Left lung (tissue), 14 donors: ENCODE measurements at places on chromosomes 16 and 17. TPM values are rescaled to one million over a fixed set of nuclear protein-coding genes. Genes with fewer than 3 reads are reported as not detected.

FOXL1 gene
- 6.8 TPM for polyA plus RNA-seq

CBLN1 gene
- 0.18 TPM for polyA plus RNA-seq

PHLPP2 gene
- 6.9 TPM for polyA plus RNA-seq

PRAC2 gene
- not detected for polyA plus RNA-seq

GABARAP gene
- polyA plus RNA-seq: 526 TPM

KRT17 gene
- 4.1 TPM for polyA plus RNA-seq

UNC13D gene
- 49.5 TPM for polyA plus RNA-seq

ZP2 gene
- 6.4 TPM for polyA plus RNA-seq

C1QTNF1 gene
- polyA plus RNA-seq: 2.3 TPM

TBC1D24 gene
- 17.5 TPM for polyA plus RNA-seq

KRT14 gene
- 1.1 TPM for polyA plus RNA-seq

APOBR gene
- polyA plus RNA-seq: 1.7 TPM

ST6GALNAC1 gene
- 4.0 TPM for polyA plus RNA-seq

TXNL4B gene
- polyA plus RNA-seq: 19.9 TPM

TEX14 gene
- 1.6 TPM for polyA plus RNA-seq

ZNF423 gene
- polyA plus RNA-seq: 30.5 TPM

C17orf75 gene
- polyA plus RNA-seq: 35.6 TPM

ACSF2 gene
- 106 TPM for polyA plus RNA-seq

RGS11 gene
- polyA plus RNA-seq: 1.8 TPM

BICDL2 gene
- polyA plus RNA-seq: 2.7 TPM

MAP3K14 gene
- 7.9 TPM for polyA plus RNA-seq

ZMYND15 gene
- 0.51 TPM for polyA plus RNA-seq

FAM222B gene
- 21.0 TPM for polyA plus RNA-seq

CFAP97D1 gene
- 0.09 TPM for polyA plus RNA-seq

PRSS27 gene
- 1.9 TPM for polyA plus RNA-seq

NDRG4 gene
- polyA plus RNA-seq: 10.0 TPM

SEPTIN12 gene
- polyA plus RNA-seq: 14.6 TPM

DNAH3 gene
- polyA plus RNA-seq: 1.1 TPM

CLDN7 gene
- 36.6 TPM for polyA plus RNA-seq

CCDC200 gene
- 20.2 TPM for polyA plus RNA-seq

YBX2 gene
- 1.4 TPM for polyA plus RNA-seq

MT1H gene
- not detected for polyA plus RNA-seq

NHLRC4 gene
- polyA plus RNA-seq: 2.2 TPM

CPNE7 gene
- polyA plus RNA-seq: not detected

SLX1A gene
- 20.6 TPM for polyA plus RNA-seq

KRT40 gene
- not detected for polyA plus RNA-seq

TOM1L2 gene
- 51.4 TPM for polyA plus RNA-seq

RASL10B gene
- 3.0 TPM for polyA plus RNA-seq

KRT32 gene
- not detected for polyA plus RNA-seq

HEATR3 gene
- polyA plus RNA-seq: 18.0 TPM

PLK1 gene
- 18.6 TPM for polyA plus RNA-seq

CCL4 gene
- 4.7 TPM for polyA plus RNA-seq

FBXL19 gene
- 21.5 TPM for polyA plus RNA-seq

MYH11 gene
- 114 TPM for polyA plus RNA-seq

TBC1D3I gene
- polyA plus RNA-seq: 0.66 TPM

HSD17B1 gene
- 5.8 TPM for polyA plus RNA-seq

RTN4RL1 gene
- polyA plus RNA-seq: 0.34 TPM

P3H4 gene
- 30.9 TPM for polyA plus RNA-seq

TPSD1 gene
- not detected for polyA plus RNA-seq

NPIPB13 gene
- polyA plus RNA-seq: 32.6 TPM

SLC12A3 gene
- polyA plus RNA-seq: 0.27 TPM

GNAO1 gene
- polyA plus RNA-seq: 28.9 TPM
